ENCODE measurements at places on chromosomes 2 and 18. TPM values are rescaled to one million over a fixed set of nuclear protein-coding genes. Genes with fewer than 3 reads are reported as not detected.

- DNase-seq, result no peak
Observed at GRCh38 chr2:9405636-9406035, 17.7 kb downstream of the ITGB1BP1 start.

- no peak for DNase-seq
Observed at GRCh38 chr2:240557808-240558207, at the start of gene ANKMY1. TSS of gene ANKMY1 (minus strand) at chr2:240557988. CDS start at chr2:240557335, 653 bp downstream.

DNA sequence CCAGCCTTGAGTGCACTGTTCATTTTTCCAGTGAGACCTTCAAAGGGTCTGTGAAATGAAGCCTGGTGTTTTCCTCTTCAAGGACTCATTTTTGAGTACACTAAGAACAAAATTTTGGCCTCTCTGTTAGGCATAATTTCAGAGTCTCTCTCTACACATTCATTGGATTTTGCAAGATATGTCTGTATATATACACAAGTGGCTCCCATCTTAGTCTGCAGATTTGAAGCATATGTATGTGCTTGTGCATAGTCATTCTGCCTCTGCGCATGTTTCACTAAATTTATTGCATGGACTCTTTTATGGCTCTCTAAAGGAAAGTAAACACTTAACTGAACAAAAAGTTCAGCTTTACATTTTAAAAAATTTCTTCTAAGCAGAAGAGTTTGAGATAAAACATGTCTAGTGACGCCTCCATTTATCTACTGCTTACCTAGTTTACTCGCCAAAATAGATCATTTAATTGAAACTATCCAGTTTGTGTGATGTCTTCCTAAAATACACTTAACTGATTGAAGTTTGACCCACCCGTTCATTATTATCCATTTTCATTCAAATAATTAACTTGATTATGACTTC, 145.9 kb downstream of the FMNL2 start:
- no peak for DNase-seq

DNA sequence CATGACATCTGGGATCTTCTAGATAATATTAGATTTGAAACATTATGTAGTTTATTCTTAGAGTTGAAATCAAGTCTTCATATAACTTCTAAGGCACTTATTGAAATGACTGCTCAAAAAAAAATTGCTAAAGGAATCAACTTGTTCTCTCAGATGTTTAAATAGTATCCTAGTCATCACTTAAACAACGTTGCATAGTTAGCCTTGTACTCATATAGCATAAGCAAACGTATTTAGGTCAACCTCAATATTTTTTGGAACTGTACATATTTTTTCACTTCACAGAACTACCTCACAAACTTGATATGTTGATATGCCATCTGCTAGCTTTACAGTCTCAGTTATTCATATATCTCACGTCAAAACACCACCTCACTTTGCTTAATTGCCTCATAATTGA, 47.1 kb upstream of the CREB1 start:
- DNase-seq, result no peak

GRCh38 chr18:10351858-10352257, 102.6 kb upstream of the APCDD1 start:
- no peak for DNase-seq

The ZNF396 gene
- total RNA-seq, result 6.8 TPM

DNA sequence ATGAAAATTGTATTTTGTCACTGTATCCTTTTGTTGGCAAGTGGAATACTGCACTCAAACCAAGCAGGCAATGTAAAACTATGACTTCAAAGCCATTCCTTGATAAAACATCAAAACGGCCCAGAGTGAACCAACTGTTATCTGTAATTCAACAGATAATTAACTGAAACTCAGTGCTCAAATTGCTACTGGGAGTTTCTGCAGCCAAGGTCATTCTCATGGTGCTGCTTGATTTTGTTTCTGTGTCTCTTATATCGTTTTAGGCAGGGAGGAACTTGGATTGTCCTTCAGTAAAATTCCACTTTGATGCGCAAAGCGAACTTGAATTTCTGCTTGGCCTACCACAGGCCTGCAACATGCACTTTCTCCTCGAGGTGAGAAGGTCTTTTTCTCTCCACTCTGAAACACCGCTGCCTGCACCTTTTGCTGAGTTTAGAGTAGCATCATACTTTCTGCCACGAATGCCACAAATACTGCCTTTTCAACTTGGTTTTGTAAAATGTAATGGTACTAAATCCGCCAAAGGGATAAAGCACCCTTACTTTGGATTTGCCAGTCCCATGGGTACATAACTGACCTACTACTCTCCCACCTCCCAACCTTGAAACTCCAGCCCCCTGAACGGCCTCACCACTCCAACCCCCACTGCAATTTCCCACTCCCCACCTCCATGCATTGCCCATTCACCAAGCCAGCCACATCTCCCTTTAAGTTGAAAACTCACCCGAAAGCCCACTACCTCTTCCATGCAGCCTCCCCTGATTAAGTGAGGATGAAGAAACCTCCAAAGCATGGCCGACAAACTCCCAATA, 204.7 kb downstream of the TGIF1 start:
- DNase-seq, result no peak

GRCh38 chr2:179860255-179861026, 971 bp downstream of the ZNF385B start:
- DNase-seq, result no peak

The SMPD4 gene
- 14.4 TPM for total RNA-seq

- no peak for DNase-seq
Observed at GRCh38 chr18:39341129-39341528, 1775.5 kb upstream of the CELF4 start.

- no peak for DNase-seq
Observed at GRCh38 chr2:100820273-100820522, 259 bp downstream of the NPAS2 start.

All from spinal cord (tissue), 10 donors.